ENCODE measurements at places on chromosomes 1 and 21.

GRCh38 chr1:9331558-9332346 is 39.1 kb downstream of the SPSB1 start:
- DNase-seq, result peak; percentile 35

GRCh38 chr1:17744666-17745478 is 10.3 kb upstream of the ACTL8 start:
- DNase-seq, result no peak

DNA sequence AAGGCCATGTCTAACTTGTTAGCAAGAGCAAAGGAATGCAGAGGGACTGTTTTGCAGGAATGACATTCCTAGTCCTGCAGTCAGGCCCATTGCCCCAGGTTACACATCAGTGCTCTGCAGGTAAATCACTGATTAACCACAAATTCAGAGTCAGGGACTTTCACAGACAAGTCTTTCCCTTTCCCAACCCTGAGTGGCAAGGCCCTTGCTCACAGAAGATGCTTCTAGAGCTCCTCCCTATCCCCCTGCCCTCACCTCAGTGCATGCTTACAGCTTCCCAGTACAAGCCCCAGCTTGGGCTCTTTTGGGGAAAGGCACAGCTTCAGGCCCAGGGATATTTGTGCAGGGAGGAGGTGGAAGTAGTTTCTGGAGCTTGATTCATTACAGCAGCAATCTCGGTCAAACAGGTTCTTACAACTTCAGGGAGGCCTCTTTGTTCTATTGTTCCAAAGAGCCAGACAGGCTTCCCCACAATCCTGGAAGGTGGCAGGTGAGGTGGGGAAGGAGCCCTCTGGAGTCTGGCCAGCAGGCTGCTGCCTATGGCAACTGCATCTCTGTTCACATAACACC is 53.9 kb downstream of the CASQ2 start:
- DNase-seq, result no peak

- no peak for DNase-seq
Measured at GRCh38 chr1:55148676-55149075, 66.5 kb downstream of the USP24 start.

GRCh38 chr1:47210666-47211065 is 20.8 kb upstream of the PDZK1IP1 start:
- no peak for DNase-seq

- DNase-seq, result no peak
Measured at GRCh38 chr1:154628121-154628405, 20.1 kb upstream of the ADAR start.

- no peak for DNase-seq
Measured at GRCh38 chr1:116126281-116126680, 15.1 kb downstream of the MAB21L3 start.

DNA sequence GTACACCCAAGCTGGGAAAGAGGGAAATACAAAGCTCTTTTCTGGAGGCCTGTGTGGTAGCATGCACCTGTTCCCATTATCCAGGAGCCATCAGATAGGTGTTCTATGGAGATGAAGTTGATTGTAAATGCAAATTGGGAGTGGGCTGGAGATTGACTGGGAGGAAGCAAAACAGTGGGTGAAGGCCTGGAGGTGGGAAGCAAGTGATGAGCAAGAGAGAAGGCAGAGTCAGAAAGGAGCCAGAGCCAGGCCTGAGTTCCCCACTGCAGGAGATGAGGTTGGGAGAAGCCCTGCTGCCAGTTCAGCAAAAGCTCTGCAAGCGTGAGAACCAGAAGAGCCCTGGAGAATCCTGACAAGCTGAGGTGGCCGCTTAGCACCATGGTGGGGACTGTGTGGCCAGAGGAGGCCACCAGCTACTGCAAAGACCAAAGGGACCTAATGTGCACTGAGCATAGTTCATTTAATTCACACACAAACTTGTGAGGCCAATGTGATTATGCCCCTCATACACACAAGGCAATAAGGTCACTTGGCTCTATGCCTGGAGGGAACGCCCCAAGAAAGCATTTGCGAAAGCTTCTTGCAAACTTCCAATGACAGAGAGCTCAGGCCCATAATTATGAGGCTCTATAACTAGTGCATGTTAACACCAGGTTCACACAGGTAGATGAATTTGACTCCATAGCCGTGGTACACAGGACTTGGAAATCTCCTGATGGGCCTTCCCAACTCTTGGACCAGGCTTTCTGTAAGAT is 73.0 kb upstream of the GRIK3 start:
- DNase-seq, result no peak

DNA sequence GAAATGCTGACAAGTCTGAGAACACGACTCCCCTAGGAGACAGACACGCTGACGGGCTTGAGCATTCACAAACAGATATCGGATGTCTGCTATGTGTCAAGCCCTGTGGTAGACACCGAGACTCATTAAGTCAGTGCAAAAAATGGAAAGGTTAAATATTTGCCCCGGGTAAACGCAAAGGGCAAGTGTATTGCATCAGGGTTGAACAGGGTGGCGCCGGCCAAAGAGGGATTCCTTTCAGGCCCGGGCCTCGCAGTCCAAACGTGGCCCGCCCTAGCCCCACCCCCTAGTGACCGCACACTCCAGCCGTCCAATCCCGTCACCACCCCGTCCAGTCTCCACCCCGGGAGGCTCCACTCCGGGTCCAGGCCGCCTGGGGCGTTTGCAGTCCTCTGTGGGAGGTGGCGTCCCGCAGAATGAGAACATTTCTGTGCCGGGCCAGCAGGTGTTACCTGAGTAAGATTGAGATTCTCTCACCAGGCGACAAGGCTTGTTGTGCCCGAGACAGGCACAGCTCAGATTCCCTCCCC is 16.3 kb upstream of the TMEM9 start:
- DNase-seq, result peak; percentile 93

- no peak for DNase-seq
Measured at GRCh38 chr1:215677112-215677511, 110.0 kb downstream of the KCTD3 start.

GRCh38 chr1:14607295-14607694 is 8.8 kb downstream of the KAZN start:
- DNase-seq, result no peak

DNA sequence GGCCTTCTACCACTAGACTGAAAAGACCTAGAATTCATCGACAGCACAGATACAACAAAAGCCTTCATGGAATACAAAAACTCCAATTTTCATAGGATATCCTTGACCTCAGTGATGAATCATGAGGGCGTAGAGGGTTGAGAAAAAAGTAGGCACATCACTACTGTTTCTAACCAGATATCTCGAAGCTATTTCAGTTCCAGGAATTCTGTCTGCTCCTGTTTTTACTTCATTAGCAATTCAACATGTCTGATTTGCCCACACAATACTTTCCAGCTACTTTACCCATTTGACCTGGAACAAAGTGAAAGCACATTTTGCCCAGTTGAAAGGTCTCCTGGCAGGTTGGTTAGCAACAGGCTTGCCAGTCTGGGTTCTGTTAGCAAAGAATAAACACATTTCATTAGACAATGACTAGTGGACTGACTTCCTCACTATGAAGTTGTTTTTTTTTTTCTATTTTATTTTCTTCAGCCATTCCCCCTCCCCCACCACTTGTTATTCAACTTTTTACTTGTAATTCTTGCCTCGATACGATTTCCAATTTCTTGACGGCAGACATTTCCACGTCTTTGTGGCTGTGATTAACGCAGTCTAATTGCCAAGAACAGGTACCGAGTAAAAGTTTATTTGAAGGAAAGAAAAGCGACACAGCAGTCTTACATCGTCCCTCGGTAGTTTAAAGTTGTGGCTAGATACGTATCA is 4.0 kb upstream of the ZBTB18 start:
- DNase-seq, result no peak

DNA sequence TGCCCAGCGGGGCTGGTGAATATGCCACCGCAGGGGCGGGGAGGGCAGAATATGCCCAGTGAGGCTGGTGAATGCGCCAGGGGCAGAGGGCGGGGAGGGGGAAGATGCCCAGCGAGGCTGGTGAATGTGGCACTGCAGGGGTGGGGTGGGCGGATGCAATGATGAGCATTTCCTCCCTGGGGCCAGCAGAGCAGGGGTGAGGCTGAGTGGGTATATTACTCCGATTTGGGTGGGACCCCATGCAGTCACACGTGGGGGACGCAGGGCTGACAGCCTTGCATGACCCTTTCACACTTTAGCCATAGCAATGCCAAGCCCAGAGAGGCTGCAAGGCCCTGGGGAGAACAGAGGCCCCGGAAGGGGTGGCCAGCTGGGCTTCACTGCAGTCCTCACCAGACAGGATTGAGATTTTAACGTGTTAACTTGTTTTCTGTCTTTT is 9.3 kb upstream of the SLX9 start:
- DNase-seq, result peak; percentile 38

GRCh38 chr1:160169553-160170399 is 18.4 kb downstream of the ATP1A4 start:
- DNase-seq, result no peak

DNA sequence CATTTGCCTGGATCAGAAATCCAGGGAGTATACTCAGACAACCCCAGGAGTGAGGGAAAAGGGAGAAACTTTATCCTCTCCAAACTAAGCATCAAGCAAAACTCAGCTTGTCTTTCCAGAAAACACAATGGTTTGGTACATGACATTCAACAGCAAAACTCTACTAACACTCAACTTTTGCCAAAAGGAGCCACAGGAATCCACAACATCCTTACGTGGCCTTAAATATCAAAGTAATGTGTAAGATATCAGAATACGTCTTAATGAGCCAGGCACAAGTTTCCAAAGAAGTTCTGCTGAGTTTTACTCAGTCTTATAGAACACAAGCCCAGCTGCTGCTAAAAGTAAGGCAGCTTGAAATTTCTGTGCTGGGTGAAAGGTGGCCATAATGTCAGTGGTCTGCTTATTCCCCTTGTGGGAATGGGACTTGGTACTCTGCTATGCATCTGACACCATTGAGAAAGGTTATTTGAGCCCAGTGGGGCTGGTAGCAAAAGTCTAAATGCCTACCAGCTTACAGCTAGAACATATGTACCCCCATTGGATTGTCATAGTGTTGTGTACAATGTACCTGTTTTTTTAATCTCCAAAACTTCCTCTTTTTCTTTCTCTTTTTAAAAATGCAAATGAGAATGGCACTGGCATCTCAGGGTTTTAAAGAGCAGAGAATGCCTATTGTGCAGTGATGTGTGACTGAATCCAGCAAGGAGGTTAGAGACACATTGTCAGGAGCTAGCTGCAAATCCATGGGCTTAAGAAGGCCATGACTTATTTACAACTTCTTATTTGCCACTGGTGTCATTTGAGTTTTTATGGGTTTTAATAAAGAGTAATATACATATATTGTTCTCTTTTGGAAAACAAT is 62.0 kb upstream of the ST6GALNAC3 start:
- peak; percentile 22 for DNase-seq

DNA sequence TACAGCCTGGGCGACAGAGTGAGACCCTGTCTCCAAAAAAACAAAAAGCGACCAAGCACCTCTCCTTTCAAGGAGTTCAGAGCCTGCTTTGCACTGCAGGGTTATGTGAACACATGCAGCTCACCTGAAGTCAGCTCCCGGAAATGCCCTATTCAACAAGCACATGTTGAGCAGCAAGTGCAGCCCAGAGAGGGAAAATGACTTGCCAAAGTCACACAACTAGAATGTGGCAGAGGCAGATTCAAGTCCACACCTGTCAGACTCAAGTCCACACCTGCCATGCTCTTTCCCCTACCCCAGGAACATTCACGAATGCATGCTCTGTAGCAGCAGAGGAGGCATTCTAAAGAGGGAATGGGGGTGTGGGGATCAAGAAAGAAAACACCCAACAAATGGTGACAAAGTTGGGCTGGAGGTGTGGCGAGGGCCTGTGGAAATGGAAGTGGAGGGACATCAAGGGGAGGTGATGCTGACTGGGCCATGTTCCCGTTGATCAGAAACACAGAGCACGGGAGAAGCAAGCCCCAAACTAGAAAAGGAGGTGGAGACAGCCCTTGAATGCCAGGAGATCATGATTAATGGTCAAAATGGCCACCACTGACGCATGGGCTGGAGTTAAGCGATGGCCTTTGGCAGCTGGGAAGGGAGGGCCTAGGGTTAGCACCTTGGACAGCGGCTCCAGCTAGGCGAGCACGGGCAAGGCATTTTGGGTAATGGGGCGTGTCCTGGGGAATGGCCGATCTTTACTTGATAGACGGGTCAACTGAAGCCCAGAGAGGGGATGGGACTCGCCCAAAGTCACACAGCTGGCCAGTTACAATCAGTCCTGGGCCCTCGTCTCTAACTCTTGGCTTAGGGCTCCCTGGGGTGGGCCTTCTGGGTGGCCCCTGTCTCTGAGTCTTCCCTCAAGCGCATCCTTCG is 21.5 kb downstream of the RAP1GAP start:
- no peak for DNase-seq

DNA sequence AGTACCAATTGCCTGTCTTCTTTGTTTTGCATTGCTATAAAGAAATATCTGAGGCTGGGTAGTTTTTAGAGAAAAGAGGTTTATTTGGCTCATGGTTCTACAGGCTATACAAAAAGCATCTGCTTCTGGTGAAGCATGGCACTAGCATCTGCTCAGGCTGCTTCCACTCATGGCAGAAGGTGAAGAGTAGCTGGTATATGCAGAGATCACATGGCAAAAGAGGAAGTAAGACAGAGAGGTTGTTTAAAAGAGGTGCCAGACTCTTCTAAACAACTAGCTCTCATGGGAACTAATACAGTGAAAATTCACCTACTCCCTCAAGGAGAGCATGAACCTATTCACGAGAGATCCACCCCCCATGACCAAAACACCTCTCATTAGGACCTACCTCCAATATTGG is 56.7 kb upstream of the GUCA2B start:
- DNase-seq, result no peak

GRCh38 chr1:221858818-221859611 is 117.1 kb upstream of the DUSP10 start:
- peak; percentile 89 for DNase-seq

DNA sequence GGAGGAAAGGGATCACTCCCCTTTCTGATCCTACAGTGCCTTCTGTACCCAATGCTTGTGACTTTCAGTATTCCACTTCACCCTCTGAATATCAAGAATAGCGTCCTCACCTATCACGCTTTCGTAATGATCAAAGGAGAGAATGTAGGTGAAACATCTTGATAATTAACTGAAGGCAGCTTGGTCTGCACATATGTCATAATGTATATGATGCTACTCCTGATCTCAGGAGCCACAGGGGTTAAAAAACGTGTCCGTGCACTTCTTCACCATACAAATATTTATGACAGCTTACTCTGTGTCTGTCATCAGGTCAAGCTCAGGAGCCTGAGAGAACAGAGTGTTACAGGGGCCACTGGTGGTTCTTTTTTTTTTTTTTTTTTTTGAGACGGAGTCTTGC is 1.2 kb upstream of the PIK3C2B start:
- DNase-seq, result no peak

DNA sequence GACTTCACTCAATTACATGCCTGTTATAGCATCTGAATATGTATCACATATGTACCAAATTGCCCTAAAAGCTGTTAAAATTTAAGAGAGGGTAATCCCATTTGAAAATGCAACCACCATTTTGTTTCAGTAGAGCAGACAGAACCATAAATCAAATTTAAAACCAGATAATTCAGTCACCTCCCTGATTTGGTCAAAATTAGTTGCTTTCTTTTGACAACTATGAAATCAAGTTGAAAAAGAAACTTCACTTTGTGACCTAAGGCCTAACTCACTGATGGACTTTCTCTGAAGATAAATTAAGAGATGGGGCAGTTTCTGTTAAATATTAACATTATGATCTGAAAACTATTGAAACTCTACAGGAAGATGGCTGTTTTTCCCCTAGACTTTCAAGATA is 6.7 kb downstream of the GORAB start:
- no peak for DNase-seq
